Inflammatory macrophage treated with lipopolysaccharide for 1 hour (primary cell): ENCODE measurements at places on chromosomes 16 and 17.

DNA sequence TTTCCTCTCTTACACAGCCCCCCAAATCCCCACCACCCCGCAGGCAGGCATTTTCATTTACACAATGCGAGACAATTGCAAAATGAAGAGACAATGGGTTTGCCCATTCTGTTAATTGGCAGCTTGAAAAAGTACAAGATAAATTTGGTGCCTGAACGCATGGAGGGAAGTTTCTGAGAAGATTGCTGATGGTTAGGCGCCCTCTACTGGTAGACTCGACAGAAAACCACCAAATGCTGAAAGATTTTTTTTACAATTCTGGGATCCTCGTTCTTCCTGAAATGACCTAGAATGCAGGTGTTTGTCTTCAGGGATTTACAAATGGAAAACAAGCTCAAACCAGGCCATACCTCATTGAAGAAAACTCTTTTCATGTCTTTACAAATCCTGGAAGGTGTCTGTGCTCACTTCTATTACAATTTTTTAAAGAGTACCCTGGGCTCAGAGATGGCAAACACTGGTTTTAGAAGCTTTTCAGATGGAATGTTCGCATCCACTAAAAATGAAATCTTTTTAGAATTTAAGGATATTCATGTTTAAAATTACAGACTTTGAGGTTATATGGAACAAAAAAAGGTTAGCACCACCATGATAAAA lies 338.5 kb downstream of the PMP22 start:
- peak; percentile 44 for DNase-seq

- DNase-seq, result no peak
Observed at GRCh38 chr17:17350491-17351355, 47.5 kb downstream of the NT5M start.

DNA sequence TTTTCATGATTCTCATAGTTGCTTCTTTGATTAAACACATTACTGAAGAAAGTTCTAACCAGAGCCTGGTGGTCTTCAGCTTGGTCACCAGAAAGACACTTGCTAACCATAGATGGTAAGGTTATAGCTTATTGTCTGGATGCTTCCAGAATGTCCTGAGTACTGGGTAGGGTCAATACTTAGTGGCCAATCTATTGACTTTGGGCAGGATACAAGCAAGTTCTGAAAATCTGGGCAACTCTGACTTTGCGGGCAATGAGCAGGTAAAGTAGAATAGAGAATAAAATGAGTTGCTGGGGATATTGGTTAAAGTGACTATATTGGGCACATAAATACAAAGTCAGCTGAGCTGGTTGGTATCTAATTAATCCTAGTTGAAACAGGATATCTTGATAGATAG lies 63.0 kb downstream of the ABCA8 start:
- no peak for DNase-seq

DNA sequence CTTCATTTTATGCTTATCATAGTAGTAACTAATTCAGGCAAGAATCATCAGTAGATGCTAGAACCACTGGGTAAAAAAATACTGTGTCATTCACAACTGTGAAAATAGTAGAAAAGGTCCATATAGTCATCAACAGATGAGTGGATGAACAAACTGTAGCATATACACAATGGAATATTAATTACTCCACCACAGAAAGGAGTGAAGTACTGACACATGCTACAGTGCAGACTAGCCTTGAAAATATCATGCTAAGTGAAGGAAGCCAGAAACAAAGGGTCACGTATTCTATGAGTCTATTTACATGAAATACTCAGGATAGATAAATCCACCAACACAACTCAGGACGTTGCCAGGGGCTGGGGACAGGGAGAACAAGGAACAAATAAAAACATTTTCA lies 13.3 kb downstream of the USP22 start:
- no peak for DNase-seq

GRCh38 chr16:17281052-17281451 lies 189.7 kb downstream of the XYLT1 start:
- no peak for DNase-seq

DNA sequence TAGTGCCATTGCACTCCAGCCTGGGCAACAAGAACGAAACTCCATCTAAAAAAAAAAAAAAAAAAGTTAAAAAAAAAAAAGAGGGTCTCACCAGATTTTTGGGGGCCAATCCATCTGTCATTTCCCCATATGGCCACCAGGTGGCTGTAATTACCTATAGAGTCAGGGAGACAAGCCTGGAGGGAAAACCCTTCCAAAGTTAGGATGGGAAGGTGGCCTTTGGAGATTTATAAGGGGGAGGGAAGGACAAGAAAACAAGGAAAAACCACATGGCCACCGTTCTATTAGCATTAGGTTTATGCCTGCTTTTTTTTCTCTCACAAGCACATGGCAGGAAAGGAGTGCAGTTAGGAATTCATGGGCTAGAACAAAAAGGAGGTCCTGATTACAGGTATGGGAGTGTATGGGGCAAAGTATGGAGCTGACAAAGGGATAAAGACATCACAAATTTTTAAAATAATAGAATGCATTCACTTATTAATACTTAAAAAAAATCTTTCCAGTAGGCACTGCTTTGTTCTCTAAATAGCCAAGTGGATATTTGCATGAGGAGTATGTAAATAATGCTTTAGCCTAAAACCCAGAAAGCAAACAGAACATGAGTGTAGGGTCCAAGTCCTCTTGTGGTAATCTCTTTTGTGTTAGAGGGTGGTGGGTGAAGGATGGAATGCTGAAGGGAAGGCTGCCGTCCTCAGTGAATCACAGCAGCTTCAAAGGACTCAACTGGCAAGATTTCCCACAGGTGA lies 5.1 kb downstream of the CYB5D1 start:
- DNase-seq, result no peak

GRCh38 chr16:65684230-65684629 lies 562.4 kb upstream of the CDH11 start:
- no peak for DNase-seq

DNA sequence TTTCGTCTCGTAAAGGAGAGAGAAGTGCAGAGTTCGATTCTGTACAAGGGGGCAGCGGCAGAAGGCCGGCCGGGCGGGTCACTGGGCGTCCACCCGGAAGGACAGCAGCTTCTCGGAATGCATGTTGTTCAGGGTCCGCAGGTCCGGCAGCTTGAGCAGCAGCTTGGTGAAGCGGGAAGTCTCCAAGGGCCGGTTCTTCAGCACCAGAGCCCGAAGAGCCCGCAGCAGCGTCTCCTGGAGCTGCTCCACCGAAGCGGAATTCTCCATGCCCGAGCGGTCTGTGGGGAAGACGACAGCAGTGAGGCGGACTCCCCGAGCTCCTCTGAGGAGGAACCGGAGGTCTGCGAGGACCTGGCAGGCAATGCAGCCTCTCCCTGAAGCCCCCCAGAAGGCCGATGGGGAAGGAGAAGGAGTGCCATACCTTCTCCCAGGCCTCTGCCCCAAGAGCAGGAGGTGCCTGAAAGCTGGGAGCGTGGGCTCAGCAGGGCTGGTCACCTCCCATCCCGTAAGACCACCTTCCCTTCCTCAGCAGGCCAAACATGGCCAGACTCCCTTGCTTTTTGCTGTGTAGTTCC lies 7.3 kb downstream of the NR1D1 start:
- DNase-seq, result no peak

DNA sequence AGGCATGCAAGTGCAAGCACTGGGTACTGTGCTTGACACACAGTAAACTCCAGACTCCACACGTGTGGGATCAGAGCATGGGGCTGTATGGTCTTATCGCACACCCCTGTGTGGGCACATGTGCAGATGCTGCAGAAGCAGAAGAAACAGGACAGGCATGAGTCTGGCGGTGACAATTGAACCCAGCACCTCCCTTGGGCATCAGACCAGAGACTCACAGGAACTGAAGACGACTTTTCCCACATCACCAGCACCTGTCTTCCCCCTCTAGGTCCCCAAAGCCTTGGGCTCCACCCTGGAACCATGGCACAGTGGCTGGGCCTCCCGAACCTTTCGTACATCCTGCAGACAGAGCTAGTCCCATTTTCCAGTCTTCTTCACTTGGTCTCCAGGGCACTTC lies 126.4 kb upstream of the CDH5 start:
- DNase-seq, result no peak

DNA sequence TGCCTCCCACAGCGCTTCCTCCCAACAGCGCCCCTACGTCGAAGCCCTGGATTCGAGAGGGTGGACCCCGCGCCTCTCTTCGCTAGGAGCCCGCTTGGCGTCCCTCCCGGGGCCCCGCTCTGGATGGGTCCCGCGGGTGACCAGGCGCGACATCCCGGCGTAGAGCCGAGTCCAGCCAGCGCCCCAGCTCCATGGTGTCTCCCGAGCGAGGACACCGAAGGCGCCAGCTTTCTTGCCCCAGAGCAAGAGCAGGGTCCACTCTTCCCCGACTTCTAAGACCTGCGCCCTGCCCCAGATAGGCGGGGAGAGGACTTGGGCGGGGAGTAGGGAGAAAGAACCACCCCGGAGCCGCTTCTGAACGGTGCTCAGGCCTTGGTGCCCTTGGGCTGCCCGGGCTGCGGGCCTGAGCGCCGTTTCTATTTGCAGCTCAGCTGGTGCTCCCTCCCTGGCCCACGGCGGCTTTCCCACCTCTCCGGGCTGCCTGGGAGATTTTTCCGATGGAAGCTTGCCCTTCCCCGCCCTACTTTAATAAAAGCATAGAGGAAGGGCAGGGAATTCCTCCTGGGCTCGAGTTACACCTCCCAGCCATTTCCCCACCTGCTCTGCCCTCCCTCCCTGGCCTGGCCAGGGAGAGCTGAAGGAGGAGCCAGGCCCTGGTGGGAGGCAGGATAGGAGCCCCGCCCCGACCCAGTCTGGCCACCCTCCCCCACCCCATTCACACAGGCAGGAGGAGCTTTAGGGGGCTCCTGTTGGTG lies 1.8 kb downstream of the MMP15 start:
- no peak for DNase-seq

GRCh38 chr17:40023590-40024292 lies 8.5 kb downstream of the CSF3 start:
- DNase-seq, result no peak

GRCh38 chr16:84161801-84162200 lies 16.7 kb downstream of the DNAAF1 start:
- no peak for DNase-seq

- no peak for DNase-seq
Observed at GRCh38 chr16:64791756-64792155, 330.1 kb downstream of the CDH11 start.

- no peak for DNase-seq
Observed at GRCh38 chr17:73941919-73942530, 261.5 kb upstream of the RPL38 start.

DNA sequence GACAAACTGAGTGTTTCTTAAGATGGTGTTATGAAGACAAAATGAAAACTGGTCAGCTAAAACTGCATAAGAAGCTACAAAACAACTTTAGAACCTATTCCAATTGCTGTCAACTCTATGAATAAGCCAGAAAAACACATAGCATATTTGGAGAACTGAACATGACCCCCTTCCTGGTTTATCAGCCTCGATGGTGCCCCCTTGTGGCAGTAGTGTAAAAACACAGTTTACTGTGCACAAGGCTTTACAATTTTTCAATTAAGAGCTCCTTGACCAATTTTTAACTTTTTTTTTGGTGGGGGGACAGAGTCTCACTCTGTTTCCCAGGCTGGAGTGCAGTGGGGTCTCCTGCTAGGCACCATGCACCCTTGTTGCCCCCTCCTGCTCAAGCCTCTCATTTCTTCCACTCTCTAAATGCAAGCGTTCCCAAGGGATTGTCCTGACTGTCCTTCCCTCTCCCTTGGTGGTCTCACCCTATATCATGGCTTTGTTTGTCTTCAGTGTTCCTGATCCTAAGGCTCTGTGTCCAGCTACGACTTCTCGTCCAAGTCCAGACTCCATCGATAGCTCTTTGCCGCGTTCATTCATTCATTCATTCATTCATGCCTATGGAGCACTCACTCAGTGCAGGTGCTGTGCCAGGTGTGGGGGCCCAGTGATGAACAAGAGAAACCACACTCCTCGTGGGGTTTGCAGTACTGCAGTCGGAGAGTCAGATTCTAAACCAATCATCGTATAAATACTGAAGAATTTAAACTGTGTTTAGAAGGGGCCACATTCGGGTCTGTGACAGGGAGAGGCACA lies 7.5 kb downstream of the EIF1 start:
- DNase-seq, result peak; percentile 76

- DNase-seq, result peak; percentile 82
Observed at GRCh38 chr16:29877266-29877961, 14.4 kb upstream of the CDIPT start.

GRCh38 chr16:4325253-4325758 lies 9.4 kb downstream of the GLIS2 start:
- DNase-seq, result peak; percentile 85

GRCh38 chr16:57611706-57612105 lies 16.7 kb upstream of the ADGRG1 start:
- no peak for DNase-seq
